B cell (primary cell): ENCODE measurements at places on chromosomes 12 and 14.

GRCh38 chr12:116595186-116595585 is 36.0 kb downstream of the MAP1LC3B2 start:
- DNase-seq: no peak

DNA sequence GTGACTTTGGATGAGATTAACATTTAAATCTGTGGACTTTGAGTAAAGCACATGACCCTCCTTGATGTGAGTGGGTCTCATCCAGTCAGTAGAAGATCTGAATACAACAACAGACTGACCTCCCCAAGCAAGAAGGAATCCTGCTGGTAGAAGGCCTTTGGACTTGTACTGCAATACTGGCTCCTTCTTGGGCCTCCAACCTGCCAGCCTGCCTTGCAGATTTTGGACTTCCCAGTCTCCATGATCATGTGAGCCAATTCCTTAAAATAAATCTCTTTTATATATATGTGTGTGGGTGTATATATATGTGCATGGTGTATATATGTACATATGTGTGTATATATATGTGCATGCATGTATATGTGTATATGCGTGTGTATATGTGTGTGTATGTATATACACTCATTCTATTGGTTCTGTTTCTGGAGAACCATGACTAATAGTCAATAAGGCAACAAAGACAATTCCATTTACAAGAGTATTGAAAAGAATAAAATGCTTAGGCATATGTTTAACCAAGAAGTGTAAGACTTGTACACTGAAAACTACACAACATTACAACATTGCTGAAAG is 183.8 kb downstream of the STXBP6 start:
- no peak for DNase-seq

- DNase-seq: no peak
These were observed 67.0 kb downstream of the SYT1 start for GRCh38 chr12:78931466-78931990.

DNA sequence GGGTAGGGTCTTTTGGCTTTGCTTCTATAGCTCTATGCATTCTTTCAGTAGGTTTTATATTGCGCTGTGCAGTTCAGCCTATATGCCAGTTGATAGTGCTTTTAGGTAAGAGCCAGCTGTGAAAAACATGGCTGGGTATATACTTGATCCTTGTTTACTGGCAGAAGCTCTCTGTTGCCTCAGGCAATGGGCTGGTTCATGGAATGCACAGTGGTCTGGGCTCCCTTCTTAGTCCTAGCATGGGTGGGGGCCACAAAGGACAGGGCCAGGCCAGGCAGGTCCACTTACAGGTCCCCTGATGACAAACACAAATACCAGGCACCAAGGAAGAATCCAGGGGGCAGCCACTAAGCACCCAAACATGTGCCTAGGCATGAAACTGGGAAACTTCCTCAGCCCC is 240.7 kb downstream of the SEC23A start:
- no peak for DNase-seq

- DNase-seq: no peak
These were observed 1.7 kb downstream of the ATF7 start for GRCh38 chr12:53624458-53624857.

GRCh38 chr14:100892496-100893227 is 10.9 kb downstream of the RTL1 start:
- DNase-seq: no peak

DNA sequence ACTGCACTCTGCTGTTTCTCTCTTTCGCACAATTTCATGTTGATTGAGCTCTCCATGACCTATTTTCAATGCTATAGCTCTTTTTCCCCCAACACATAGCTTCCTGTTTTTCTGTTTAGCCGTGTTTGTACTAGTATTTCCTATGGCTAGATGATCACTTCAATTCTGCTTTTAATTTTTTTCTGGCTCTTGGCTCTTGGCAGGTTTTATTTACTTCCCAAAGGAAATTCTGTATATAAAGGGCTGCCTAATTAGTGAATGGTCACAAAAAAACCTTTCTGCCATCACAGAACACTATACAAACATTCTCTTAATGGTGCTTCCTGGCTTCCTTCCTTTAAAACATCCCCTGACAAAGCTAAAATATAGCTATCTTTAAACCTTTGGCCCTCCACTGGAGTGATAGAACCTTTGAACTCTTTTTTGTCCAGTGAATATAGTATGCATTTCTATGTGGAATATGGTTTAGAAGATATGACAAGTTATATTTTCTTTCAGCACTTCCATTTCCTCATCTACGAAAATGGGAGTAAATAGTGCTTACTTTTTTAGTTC is 88.2 kb downstream of the RASSF9 start:
- no peak for DNase-seq

DNA sequence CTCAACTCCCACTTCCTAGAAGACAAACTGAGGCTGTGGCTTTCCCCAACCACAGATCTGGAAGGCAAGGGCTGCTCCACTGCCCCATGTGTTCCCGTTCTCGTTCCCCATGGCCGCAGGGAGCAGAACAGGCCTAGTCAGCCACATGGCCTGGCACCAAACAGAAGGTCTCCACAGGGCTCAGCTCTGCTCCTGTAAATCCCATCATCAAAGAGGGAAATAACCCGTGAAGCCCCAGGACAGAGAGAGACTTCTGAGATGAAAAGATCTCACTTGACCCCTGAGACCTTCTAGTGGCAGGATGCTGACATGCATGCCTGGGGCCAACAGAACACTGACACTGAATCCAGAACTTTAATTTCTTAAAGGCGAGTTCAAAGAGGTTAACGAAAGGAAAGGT is 68.9 kb downstream of the BCL11B start:
- no peak for DNase-seq

DNA sequence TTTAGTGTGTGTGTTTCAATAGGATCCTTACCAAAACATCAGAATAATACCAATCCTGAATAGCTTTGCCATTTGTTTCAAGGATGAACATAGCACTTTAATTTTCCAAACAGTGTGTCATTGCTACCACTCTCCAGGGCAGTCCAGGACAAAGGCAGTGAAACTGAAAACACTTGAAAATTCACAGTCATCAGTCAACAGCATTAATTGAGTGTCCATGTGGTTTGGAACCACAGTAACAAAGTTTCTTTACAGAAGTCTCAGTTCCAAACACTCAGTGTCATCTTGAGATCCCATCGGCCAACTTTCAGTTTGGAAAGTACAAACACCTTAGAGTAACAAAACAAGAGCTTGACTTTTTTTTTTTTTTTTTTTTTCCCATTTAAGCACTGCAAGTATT is 228.4 kb upstream of the SOX5 start:
- DNase-seq: no peak

DNA sequence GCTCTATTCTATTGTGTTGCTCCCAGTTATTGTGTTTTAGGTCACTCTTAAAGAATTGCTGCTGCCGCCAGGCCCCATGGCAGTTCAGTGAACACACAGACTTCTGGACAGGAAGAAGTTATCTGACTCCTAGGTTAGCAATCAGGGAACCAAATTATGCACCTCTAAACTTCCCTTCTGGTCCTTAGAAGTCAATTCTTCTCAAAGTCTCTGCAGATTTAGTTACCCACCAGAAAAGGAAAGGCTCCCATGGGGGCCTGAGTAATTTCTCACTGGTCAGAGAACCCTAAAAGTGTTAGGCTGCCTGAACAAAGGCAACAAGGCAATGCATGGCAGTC is 10.0 kb downstream of the EMP1 start:
- no peak for DNase-seq

- no peak for DNase-seq
These were observed 71.7 kb downstream of the PTPRO start for GRCh38 chr12:15393995-15394394.

GRCh38 chr12:93441081-93441616 is 598 bp downstream of the UBE2N start:
- DNase-seq: peak; percentile 62

- no peak for DNase-seq
These were observed 398.6 kb downstream of the ZFP36L1 start for GRCh38 chr14:68394118-68394763.

DNA sequence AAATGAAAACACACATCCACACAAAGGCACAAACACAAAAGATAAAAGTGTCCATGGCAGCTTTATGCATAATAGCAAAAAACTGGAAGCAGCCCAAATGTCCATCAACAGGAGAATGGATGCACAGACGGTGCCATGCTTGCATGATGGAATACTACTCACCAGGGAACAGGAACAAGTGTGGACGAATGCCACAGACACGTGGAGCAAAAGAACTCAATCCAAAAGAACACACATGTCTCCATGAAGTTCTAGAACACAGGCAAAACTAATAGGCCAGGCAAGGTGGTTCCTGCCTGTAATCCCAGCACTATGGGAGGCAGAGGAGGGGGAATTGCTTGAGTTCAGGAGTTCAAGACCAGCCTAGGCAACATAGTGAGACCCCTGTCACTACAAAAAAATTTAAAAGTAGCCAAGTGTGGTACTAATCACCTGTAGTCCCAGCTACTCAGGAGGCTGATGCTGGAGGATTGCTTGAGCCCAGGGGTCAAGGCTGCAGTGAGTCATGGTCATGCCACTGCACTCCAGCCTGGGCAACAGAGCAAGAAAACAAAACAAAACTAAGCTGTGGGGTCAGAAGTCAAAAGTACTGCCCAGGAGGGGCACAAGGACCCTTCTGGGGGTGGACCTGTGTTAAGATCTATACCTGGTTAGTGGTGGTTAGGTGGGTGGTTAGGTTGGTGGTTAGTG is 7.3 kb upstream of the TMEM119 start:
- no peak for DNase-seq

DNA sequence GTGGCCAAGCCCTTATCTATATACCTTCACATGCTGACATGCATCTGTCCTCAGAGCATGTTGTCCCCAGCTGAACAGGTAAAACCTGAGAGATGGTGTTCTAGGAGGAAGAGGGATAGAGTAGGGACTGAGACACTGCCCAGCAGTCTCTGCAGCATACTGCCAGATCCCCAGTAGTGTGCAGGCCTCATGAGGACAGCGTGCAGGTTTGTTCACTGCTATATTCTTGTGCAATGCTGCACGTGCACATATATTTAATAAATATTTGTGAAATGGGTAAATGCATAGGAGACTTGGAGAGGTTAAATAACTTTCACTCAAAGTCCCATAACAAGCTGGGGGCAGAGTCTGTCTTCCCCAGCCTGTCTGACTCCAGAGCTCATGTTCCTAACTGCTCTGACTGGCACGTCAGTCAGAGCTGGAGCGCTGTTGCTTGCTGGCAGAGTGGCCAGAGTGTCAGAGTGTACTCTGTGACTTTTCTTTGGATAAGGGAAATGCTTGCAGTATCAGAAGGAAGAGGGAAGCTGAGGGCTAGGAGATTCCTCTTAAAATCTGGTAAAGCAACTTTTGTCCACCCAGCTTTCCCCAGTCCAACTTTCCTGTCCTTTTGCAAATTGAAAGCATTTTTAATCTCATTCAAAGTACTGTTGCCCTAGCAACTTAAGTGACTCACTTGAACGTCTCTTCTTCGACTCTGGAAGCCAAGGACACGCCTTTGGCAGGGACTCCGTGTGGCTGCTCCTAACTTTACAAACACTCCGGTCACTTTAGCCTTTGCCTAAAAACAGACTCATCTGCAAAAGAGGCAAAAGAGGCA is 14.9 kb upstream of the POLR3B start:
- DNase-seq: no peak

GRCh38 chr12:51801027-51801426 is 47.5 kb downstream of the FIGNL2 start:
- DNase-seq: no peak

DNA sequence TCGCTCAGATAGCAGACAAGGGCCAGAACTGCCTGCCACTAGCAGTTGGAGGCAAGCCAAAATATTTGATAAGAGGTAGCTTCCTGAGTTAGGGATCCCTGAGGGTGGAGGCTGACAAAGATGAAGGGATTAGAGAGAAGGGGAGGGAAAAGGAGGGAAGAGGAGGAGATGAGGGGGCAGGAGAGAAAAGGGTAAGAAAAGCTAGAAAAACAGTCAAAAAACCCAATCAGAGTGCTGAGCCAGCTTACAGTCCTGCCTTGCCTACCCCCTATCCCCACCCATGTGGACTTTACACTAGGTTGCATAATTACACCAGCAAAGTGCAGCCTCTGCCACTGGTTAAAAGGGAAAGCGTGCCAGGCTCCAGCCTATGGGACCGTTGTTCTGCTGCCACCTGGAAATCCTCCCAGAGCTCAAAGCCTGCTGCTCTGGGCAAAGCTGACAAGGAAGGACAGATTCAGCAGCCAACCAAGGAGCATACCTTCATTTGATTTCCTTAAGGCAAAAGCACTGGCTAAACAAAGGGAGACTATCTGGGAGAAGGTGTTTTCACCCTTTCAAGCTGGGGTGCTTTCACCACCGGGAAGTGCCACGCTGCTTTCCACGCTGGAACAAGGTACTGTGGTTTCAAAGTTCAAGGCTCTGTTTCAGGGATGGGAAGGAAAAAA is 3.8 kb upstream of the NUMB start:
- no peak for DNase-seq

DNA sequence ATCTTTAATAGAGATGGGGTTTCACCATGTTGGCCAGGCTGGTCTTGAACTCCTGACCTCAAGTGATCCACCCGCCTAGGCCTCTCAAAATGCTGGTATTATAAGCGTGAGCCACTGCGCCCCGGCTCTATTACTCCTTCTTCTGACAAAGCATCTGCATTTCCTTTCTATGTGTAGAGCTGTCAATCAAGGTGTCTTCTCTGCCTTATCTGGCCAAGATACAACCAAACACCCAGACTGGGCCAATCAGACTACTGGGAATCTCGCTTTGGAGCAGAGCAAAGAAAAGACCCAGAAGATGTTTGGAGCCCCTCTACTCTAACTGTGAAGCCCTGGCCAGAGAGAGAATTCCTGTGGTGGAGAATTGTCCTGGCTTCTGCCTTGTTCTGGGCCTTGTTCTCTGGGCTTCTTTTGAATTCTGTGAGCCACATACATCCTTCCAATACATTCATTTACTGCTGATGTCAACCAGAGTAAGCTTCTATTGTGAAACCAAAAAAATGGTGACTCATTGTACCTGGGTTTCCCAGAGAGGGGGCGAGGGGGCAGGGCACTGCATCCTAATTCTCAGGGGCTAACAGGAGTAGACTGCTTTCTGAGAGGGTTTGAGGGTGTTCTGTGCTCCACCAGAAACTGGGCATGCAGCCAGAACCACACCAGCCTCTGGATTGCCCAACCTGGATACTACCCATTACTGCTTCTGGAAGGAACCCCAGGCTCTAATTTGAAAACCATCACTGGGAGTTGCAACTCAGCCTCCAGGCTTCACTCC is 18.8 kb upstream of the FLVCR2 start:
- DNase-seq: no peak

- peak; percentile 65 for DNase-seq
These were observed 141.9 kb downstream of the DPF3 start for GRCh38 chr14:72752034-72752412.

GRCh38 chr12:57154804-57155434 is 7.5 kb upstream of the LRP1-AS start:
- no peak for DNase-seq

DNA sequence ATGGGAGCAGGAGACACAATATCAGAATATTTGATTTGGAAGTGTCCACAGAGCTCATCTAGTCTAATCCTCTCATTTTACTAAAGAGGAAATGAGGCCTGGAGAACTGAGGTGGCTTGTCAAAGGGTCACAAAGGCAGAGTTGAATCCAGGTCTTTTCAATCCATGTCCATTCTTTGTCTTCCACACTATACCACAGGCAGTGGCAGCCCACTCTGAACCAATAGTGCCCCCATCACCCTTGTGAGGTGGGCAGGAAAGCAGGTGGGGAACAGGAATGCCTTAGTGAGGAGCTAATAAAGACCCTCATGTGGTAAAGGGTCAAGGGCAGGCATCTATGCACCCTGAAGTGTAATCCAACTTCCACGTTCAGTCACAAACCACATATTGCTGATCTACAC is 134.8 kb upstream of the EGLN3 start:
- DNase-seq: no peak

GRCh38 chr14:22689199-22689598 is 45.0 kb upstream of the OR6J1 start:
- DNase-seq: no peak
